ENCODE measurements at places on chromosomes 1 and 21. TPM values are rescaled to one million over a fixed set of nuclear protein-coding genes. Genes with fewer than 3 reads are reported as not detected.
A peak's percentile ranks its signal among the peaks of the same experiment; 100 is the strongest.

GRCh38 chr1:204819495-204819894 is 51.2 kb upstream of the NFASC start:
- DNase-seq = no peak

DNA sequence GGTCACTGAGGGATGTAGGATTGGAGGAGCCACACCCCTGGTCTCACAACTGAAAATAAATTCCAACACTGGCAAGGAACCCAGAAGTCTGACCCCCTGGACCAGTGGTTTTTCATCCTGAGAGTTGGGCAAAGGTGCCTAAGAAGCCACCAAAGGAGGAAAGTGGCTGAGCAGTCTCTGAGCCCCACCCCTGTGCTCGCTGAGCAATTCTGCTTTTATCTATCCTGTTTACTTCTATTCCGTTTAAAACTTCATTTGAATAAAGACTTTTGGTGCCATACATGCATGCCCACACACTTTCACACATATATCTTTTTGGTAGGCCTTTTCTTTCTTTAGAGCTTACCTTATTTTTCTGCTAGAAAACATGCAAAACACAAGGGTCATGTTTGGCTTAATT is 13.9 kb upstream of the CD53 start:
- DNase-seq = no peak

GRCh38 chr1:172359491-172359999 is 60.9 kb upstream of the C1orf105 start:
- DNase-seq = peak; percentile 75

GRCh38 chr1:96945509-96946084 is 224.0 kb downstream of the PTBP2 start:
- peak; percentile 14 for DNase-seq

DNA sequence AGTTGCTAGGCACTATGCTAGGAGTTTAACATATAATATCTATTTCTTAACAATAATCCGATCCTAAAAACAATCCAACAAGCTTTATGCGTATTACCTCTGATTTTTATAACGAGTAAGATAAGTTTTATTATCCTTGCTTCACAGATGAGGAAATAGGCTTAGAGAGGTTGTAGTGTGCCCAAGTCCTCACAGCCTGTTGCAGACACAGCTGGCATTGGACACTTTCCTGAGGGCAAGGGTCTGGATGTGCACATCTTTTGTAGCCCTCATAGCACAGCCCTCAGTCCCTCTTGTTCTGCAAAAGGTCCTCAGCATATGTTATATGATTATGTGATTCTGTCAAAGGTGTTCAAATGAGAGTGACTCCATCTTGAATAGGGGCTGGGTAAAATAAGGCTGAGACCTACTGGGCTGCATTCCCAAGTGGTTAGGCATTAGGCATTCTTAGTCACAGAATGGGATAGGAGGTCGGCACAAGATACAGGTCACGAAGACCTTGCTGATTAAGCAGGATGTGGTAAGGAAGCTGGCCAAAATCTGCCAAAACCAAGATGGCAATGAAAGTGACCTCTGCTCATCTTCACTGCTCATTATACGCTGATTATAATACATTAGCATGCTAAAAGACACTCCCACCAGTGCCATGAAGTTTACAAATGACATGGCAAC is 75.7 kb upstream of the F3 start:
- peak; percentile 90 for DNase-seq

TAL1 gene
- total RNA-seq = 0.60 TPM
